ENCODE measurements at places on chromosomes 5 and 9. TPM values are rescaled to one million over a fixed set of nuclear protein-coding genes. Genes with fewer than 3 reads are reported as not detected.

The C9orf153 gene
- 0.08 TPM for total RNA-seq

The TEX48 gene
- total RNA-seq, result not detected

The SOX30 gene
- total RNA-seq, result not detected

The SMU1 gene
- total RNA-seq, result 31.5 TPM

The ANKRD33B gene
- 3.1 TPM for total RNA-seq

The FGD3 gene
- not detected for total RNA-seq

The TAF11L13 gene
- total RNA-seq, result not detected

The PRR16 gene
- 3.7 TPM for total RNA-seq

The SLC46A2 gene
- not detected for total RNA-seq

The PCDHGB7 gene
- 6.7 TPM for total RNA-seq

The IFNA2 gene
- total RNA-seq, result not detected

The PDE8B gene
- total RNA-seq, result not detected

The CRB2 gene
- not detected for total RNA-seq

The KLHL3 gene
- 3.4 TPM for total RNA-seq

The FAM114A2 gene
- 48.3 TPM for total RNA-seq

The SLC6A7 gene
- not detected for total RNA-seq

The DIPK1B gene
- 1.1 TPM for total RNA-seq

The SPAG8 gene
- 1.2 TPM for total RNA-seq

The IER5L gene
- total RNA-seq, result 49.8 TPM

The PCDHAC1 gene
- total RNA-seq, result 0.35 TPM

The RNF183 gene
- total RNA-seq, result not detected

The MED7 gene
- total RNA-seq, result 4.3 TPM

The GDA gene
- total RNA-seq, result not detected

The ANXA6 gene
- total RNA-seq, result 984 TPM

The AQP7 gene
- total RNA-seq, result 1.6 TPM

The PCDHA9 gene
- total RNA-seq, result under 0.01 TPM

The FOXD4 gene
- total RNA-seq, result 0.23 TPM

The EGFLAM gene
- total RNA-seq, result 2.1 TPM

The BAAT gene
- total RNA-seq, result not detected

The CER1 gene
- total RNA-seq, result not detected

The SLC1A3 gene
- total RNA-seq, result 33.9 TPM

The SPDL1 gene
- 11.4 TPM for total RNA-seq

The GKAP1 gene
- total RNA-seq, result 0.35 TPM

The ANKRD55 gene
- not detected for total RNA-seq

The OMD gene
- 1.9 TPM for total RNA-seq

The FRRS1L gene
- total RNA-seq, result under 0.01 TPM

The THBS4 gene
- total RNA-seq, result 0.53 TPM

The COL15A1 gene
- total RNA-seq, result 130 TPM

The PCDHB16 gene
- total RNA-seq, result 0.70 TPM

The AHRR gene
- total RNA-seq, result 7.6 TPM

Data from smooth muscle cell of the coronary artery (primary cell).